T-helper 2 cell (primary cell): ENCODE measurements at places on chromosomes 6 and 20.

- DNase-seq = no peak
Observed at GRCh38 chr6:35030099-35030498, 111.0 kb downstream of the TCP11 start.

DNA sequence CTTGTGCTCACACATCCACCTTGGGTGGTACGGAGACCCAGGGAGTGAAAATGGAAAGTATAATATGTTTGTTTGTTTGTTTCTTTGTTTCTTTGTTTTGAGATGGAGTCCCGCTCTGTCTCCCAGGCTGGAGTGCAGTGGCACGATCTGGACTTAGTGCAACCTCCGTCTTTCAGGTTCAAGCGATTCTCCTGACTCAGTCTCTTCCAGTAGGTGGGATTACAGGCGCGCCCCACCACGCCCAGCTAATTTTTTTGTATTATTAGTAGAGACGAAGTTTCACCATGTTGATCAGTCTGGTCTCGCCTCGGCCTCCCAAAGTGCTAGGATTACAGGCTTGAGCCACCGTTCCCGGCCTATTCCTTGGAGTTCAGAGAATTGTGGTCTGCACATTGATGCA is 115.4 kb downstream of the TRIM27 start:
- no peak for DNase-seq

GRCh38 chr20:13098720-13099355 is 90.1 kb downstream of the SPTLC3 start:
- DNase-seq = no peak

- DNase-seq = no peak
Observed at GRCh38 chr6:100839419-100839818, 41.7 kb downstream of the ASCC3 start.

DNA sequence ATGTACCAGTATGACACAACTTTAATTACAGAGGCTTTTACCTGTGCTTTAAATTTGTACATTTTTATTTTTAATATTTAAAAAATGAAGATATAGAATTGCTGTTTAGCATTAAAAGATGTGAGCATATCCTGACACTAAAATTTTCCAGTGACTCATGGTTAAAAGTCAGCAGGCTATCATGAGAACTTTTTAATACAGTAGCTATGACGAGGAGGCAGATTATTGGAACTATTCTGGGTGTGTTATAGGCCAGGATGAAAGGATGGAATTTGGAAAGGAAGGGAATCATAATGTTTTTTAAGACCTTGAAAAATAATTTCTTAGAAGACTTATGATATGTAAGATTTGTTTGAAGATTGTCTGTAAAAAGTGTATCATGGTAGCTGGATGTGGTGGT is 91.0 kb downstream of the GFRA4 start:
- no peak for DNase-seq
